ENCODE measurements at places on chromosomes 6 and 20.

DNA sequence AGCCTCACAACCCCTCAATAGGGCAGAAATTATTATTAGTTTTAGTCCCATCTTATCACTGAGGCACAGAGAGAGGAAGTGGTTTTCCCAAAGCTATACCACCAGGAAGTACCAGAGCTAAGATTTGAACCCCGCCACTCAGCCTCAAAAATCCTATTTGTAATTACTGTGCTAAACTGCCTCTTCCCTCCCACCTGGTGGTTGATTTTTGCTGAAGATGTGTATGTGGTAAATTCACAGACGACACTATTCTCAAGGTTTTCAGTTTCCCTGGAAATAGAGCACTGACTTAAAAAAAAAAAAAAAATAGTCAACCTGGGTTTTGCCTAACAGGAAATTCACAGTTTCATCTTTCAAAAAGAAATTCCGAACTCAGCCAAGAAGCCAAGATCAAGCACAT lies 57.9 kb downstream of the TSHZ2 start:
- no peak for DNase-seq

GRCh38 chr6:11043961-11044711 lies at the start of gene ELOVL2:
Gene ELOVL2, minus strand, starts transcription at chr6:11044305. Its CDS starts 75 bp downstream, at chr6:11044230.
- no peak for DNase-seq

- DNase-seq: no peak
Observed at GRCh38 chr20:11003341-11003740, 329.5 kb upstream of the JAG1 start.

DNA sequence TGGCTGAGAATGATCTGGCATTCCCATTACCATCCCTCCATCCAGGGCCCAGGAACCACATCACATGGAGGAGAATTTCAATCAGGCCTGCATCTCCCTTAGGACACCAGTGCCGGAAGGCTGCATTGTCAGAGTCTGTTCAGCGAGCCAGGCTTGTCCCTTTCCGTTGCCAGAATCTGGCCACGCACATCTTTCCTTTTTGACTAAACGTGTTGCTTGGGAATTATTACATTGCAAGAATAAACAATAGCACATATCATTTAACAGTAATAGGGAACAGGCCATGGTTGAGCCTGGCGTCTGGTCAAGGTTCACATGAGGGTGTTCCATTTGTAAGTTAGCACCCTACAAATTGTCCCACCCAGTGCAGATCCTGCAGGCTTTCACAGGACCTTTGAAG lies 42.8 kb downstream of the SOBP start:
- DNase-seq: peak; percentile 44

DNA sequence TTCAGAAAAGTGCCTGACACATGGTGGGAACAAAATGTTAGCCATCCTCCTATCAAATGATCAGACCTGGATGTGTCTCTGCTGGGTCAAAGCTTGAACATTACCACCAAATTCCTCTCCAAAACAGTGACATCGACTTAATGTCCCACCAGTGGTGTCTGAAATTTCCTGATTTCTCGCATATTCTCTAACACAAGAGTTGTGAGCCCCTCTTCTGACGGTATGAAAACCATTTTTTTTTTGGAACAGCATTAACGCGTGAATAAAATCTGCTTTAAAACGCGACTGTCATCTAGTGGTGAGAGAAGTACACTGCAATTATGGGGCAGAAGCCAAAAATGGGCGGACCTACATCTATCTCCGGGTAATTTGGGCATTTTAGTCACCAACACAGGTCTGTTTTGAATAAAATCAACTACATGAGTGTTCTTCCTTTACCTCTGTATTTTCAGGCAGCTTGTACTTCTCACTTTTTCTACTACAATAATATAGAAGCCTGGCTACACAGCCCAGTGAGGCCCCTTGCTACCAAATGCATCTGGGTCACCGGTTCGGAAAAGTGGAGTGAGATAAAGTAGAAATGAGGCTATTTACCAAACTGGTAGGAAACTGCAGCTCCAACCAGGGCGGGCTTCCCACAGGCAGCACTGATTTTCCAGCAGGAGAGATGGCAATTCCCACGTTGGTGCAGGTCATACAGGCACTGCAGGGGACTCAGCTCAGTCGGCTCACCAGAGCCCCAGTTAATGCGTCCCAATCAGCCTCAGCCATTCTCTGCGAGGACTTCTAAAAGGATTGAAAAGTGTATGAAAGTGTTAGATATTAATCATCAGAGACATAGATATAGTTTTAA lies 27.4 kb downstream of the MGME1 start:
- DNase-seq: peak; percentile 81

- no peak for DNase-seq
Observed at GRCh38 chr6:156598071-156598854, 178.9 kb upstream of the ARID1B start.

- no peak for DNase-seq
Observed at GRCh38 chr20:49278818-49279676, 1.2 kb upstream of the ZNFX1 start.

GRCh38 chr6:83216806-83217205 lies 23.6 kb downstream of the RWDD2A start:
- no peak for DNase-seq

DNA sequence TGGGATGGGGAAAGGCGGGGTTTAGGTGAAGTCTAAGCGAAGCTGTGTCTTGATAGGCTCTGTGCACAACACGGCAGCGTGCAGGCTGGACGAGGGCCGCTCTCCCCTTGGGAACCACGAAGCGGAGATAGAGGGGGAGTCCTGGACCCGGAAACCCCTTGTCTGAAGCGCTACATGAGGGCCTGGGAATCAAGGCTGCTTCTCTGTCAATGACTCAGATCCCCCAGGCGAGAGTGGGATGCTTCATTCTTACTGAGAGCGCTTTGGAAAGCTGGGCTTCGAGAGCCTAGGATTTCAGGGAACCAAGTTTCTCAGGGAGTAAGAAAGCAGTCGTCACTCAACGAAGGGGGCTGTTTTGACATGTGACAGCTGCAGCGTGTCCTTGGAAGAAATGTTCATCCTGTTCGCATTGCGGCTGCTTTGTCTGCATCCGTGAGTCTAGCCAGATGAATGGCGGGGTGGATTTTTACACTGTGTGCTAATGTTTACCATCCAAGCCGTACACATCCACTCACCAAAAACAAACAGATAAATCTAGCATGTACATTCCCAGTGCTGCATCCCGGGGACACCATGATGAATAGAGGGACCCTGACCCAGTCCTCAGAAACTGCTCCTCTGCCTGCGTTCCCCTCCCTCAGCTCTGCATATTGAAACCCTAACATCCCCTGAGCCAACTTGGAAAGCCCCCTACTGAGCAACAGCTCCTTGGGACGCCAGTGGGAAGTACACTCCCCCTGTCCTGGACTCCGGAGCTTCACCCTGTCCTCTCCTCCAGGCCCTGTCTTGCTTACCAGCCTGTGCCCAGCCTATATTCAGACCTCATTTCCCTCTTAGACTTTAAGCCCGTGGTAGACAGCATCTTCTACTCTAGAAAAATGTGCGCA lies 24.5 kb upstream of the RTF2 start:
- DNase-seq: no peak

DNA sequence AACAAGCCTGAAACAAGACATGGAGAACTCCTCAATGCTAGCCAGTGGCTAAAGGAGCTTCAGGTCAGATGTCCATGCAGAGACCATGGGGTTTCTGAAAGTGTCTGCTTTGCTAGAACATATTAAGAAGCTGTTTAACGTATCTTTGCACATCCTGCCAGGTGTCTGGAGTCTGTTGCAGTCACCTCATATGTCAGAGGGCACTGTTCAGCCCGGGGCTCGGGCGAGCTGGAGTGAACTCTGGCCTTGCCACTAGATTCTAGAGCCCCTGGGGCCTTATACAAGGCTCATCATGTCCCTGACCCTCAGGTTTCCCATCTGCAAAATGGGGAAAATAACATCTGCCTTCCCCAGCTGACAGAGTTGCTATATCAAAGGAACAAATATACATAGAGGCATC lies 59.0 kb downstream of the PRDM1 start:
- DNase-seq: no peak

DNA sequence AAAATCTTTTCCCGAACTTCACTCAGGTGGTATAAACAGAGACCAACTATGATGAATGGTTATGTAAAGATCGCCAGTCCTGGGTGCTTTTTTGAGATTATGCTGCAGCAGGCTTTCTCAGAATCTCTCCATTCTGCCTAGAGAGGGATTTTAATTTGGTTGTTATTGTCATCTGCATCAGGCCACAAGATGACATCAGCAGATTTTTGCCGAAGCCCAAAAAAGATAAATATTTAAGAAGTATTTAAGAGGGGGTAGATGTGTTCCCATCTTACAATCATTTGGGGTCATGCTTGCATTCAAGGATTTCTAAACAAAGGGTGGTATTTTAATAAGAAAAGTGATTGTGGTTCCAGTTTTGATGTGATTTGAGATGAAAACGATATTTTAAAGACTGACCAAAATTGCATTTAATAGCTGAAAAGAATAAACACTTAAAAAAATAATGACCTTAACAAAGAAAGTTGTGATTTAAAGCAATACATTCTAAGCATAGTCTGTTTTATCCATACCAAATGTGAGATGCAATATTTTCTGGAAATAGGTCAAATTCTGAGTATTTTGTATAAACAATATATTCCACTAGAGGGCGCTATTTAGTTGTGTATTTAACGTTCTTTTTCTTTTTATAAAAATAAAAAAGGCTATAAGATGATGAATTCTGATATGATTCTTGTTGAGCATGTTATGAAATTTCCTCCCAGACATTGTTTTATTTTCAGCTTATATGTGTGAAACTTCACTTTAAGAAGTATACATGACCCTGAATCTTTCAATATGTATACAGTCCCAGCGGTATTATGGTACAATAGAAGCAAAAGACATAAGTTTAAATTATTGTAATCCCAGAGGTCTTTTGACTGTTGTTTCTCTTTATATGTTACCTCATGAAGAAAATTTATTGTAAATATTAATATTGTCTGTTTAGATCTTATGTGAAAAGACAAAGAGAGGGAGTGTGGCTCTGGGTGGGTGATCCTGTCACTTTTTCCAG lies 51.0 kb upstream of the ZFP64 start:
- DNase-seq: peak; percentile 16

- no peak for DNase-seq
Observed at GRCh38 chr6:4677751-4678065, 98.5 kb upstream of the CDYL start.

- no peak for DNase-seq
Observed at GRCh38 chr6:128464790-128465189, 55.6 kb downstream of the PTPRK start.

GRCh38 chr6:15752820-15753219 lies 90.0 kb upstream of the DTNBP1 start:
- no peak for DNase-seq

GRCh38 chr20:650954-651353 lies 2.0 kb downstream of the SRXN1 start:
- DNase-seq: no peak

GRCh38 chr6:20866935-20867703 lies 332.9 kb downstream of the CDKAL1 start:
- no peak for DNase-seq

- DNase-seq: no peak
Observed at GRCh38 chr6:159973951-159974350, 5.1 kb downstream of the IGF2R start.

- no peak for DNase-seq
Observed at GRCh38 chr6:33737267-33738026, 9.3 kb downstream of the IP6K3 start.

DNA sequence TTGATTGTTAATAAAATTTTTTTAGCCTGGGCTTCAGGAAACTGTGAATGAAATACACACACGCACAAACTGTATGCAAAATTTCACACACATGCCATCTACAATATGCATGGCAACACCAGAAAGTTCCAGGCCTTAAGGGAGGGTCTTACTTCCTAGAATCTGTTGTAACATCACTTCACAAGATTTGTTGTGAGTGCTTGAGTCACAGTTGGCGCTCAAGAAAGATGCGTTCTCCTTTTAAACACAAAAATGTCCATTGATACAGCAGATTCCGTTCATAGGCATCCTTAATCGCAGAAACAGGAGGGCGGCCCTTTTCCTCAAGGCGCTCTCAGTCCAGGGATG lies 485 bp upstream of the RTF2 start:
- DNase-seq: no peak

GRCh38 chr20:35006009-35006408 lies 50.3 kb downstream of the MYH7B start:
- DNase-seq: no peak

DNA sequence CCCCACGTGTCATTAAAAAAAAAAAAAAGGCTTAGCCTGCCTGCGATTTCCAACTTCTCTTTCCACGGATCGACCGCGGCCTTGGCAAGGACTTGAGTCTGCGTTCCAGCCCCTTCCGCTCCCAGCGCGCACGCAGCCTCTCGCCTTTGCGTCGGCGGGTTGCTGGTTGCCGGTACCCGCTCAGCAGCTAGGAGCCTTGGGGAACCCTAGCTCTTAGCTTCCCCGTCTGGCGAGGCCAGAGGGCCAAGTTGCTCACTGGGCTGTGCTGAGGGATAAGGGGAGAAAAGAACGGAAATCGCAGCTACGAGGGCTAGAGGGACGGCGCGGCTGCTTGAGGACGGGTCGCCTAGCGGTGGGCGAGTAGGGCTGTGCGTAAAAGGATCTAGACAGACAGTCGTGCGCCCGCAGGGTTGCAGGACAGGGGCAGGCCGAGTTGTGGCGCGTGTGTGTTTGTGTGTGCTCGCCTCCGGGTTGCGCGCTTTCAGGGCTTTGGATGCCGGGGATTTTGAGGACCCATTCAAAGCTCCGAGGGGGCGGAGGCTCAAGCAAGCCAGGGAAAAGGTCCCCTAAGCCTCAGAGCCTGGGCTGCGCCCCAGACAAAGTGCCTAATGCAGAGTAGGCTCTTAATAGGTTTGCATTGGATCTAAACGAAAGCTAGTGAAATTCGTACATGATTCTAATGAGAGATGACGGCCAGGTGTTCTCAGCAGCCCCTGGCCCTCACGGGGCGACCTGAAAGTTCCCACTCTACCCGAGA lies 40.5 kb upstream of the OSTM1 start:
- DNase-seq: no peak

Data from cerebellar cortex (tissue), 1 donor.